Neural crest cell (in vitro differentiated cells): ENCODE measurements at places on chromosomes 5 and 9. TPM values are rescaled to one million over a fixed set of nuclear protein-coding genes. Genes with fewer than 3 reads are reported as not detected.

- peak; percentile 34 for DNase-seq
These were observed at the start of gene KLHL3 for GRCh38 chr5:137735555-137736284. KLHL3 (minus strand) TSS chr5:137736089; CDS start chr5:137735646, 443 bp downstream.

Gene ZNF883
- 8.7 TPM in 2 replicates for total RNA-seq

GRCh38 chr5:172849606-172850453, 15.8 kb downstream of the ERGIC1 start:
- DNase-seq: no peak

Gene SCGB3A1
- not detected in 2 replicates for total RNA-seq

- no peak for DNase-seq
These were observed 42.5 kb upstream of the SPATA31E1 start for GRCh38 chr9:87840134-87840533.

Gene LECT2
- not detected in 2 replicates for total RNA-seq

DNA sequence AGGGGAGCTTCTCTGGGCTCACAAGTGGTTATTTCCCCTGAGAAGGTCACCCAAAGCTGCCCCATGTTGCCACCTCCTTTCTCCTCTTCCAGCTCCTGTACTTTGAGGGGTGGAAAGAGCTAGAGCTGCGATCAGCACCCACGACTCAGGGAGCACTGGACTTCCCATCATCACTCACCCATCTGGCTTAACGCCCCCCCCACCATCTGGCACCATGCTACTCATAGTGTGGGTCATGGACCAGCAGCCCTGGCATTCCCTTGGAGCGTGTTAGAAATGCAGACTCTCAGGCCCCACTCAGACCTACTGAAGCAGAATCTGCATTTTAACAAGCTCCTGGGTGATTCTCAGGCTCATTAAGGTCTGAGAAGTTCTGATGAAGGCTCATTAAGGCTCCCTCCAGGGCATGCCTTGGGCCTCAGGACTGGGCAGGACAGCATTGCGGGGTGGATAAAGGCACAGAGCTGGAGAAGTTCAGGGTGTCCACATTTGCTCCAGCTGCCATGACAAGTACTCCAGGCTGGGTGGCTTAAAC, 67.3 kb downstream of the GALNT12 start:
- DNase-seq: no peak

Gene LCN1
- total RNA-seq: not detected in 2 replicates

- DNase-seq: no peak
These were observed 92.9 kb downstream of the CYFIP2 start for GRCh38 chr5:157358871-157359270.

DNA sequence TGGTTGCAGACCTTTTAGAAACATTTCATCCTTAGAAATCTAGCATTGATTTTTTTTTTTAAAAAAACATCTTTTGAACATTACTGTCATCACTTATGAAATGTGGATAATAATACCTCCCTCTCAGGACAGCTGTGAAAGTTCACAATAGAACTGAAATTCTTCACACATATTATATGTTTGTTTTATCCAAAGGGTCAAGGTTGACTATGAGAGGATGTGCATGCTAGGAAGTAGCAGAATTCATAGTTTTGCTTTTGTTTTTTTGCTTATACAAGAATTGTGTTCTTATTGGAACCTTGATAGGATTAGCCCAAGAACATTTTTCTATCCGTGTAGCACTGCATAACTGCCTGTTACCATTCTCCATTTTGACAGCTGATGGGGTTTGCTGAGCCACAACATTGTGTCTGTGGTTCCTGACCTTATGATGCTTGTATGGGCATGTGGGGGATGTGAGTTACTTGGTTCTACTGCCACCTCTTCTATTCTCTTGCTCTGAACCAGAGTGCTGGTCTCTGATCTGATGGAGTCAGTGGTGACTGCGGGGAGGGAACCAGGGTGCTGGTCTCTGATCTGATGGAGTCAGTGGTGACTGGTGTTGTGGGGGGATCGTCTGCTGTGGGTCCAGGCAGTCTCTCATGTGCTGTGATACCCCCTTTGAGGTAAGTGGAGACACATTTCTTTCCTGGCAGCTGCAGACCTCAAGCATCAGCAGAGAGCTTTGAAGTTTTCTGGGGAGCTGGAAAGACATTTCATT, 27.1 kb upstream of the ACTBL2 start:
- no peak for DNase-seq

DNA sequence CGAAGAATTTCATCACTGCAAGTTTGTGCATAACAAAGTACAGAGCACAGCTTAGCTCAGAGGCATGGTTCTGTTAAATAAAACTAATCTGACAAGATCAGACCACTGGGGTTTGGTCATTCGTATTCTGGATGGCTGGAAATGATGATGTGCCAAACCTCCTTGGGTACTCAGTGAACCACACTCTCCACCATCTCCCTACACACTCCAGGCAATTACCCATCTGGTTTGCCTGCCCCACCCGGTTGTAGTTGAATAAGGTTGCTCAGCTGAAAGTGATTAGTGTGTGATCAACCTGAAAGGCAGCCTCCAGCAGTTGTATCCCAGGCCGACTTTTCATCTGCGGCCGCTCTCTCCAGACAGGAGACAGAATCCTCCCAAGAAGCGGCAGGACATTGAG, 371.4 kb downstream of the TLE1 start:
- DNase-seq: no peak

DNA sequence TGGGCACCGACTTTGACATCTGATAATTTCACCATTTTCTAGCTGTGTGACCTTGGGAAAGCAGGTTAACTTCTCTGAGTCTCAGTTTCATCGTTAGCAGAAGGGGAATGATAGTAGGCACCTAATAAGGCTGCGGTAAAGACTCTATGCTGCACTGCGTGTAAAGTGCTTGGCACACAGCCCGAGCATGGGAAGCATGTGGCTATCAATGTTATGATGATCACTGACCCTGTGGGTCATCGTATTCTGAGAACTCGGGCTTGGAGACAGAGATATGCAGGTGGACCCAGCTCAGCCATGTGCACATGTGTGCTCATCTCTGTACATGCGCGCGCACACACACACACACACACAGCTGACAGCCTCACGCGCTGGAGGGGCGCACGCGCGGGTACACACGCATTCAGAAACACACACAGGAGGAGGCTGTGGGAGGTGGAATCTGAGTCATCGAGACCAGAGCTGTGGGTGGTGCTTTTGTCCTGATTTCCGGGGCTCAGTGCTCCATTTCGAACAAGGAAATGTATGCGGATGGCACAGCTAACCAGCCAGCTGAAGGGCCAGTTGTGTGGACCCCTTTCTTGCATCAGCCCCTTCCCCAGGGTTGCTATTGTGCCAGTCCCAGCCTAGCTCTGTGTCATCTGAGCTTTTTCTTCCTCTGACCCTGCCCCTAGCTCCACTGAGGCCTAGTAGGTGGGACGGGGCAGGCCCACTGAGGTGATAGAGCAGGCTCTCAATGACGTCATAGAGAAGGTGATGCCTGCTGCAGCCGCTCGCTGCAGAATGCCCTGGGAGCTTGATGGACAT, 11.1 kb upstream of the ARAP3 start:
- no peak for DNase-seq

DNA sequence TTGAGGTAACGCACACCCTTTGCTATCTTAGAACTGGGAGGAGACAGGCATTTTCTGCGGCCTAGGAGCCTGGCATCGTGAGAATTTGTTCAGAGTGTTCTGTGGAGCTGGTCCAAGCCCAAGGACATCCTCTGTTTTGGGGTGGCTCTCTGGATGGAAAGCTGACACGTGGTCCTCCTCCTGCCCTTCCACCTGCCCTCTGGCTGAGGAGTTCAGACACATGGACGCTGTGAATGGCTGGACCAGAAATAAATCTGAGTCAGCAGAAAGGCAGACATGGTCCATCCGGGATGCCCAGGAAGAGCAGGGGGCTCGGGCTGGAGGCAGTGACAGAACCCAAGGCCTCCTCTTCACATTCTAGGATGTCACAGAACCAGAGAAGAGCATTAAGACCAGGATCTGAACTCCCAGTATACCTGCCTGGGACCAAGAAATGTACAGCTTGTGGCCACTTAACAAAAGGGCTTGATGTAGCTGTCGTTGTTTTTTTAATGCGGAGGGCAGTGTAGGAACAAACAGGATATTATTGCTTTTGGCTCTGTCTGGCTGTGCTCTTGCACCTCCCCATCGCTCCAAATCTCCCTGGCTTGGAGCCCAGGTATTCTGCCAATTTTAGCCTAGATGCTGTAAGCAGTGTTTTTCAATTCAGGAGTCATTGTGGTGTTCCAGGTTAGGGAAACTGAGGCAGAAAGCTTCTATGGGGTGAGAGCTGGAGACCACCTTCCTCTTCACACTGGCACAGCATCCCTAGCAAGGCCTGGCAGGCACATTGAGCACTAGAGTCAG, 2.4 kb downstream of the CKMT2 start:
- DNase-seq: no peak

Gene BTNL8
- total RNA-seq: not detected in 2 replicates
